ENCODE measurements at places on chromosomes 3 and 15. TPM values are rescaled to one million over a fixed set of nuclear protein-coding genes. Genes with fewer than 3 reads are reported as not detected.

ST6GAL1 gene
- total RNA-seq = 0.78 TPM

CILP gene
- total RNA-seq = 1.5 TPM

EBLN2 gene
- 6.6 TPM for total RNA-seq

MORC1 gene
- not detected for total RNA-seq

ZPLD1 gene
- total RNA-seq = not detected

EOGT gene
- total RNA-seq = 23.5 TPM

PRR23A gene
- not detected for total RNA-seq

IGSF10 gene
- total RNA-seq = under 0.01 TPM

All from subcutaneous preadipocyte (primary cell).